ENCODE measurements at places on chromosomes 1 and 21.
A peak's percentile ranks its signal among the peaks of the same experiment; 100 is the strongest.

DNA sequence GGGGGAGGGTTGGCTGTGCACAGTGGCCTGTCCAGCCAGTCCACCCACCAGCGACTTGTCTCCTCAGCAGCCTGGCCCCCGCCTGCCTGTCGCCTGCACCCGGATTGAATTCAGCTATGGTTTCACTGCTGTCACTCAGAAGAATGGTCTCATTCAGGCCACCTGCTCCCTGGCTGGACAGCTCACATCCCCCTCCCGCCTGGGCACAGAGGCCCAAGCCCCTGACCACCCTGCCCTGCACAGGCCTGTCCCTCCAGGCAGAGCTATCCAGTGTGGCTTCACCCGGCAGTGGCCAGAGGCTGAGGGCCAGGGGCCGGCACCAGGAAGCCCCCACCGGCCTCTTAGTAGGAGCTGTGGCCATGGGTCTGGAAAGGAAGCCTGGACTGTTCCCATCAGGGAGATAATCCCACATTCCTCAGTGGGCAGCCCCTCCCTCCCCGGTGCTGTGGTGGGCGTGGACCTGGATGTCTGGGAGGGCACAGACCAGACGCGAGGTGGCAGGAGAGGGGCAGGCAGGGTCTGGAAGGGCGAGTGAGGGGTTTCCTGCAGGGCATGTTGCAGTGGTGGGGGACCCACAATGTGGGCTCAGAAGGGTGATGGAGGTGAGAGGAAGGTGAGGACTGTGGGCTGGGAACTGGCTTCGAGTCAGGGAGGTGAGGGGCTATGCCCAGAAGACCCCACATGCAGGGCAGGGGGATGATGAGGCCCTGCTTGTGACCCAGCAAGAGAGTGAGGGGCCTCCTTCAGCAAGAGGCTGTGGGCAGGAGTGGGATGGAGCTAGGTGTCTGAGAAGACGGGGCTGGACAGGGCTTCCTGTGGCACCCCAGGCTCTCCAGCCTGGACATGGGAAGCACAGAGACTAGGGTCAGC lies 30.4 kb downstream of the WNT9A start:
- DNase-seq, result no peak

DNA sequence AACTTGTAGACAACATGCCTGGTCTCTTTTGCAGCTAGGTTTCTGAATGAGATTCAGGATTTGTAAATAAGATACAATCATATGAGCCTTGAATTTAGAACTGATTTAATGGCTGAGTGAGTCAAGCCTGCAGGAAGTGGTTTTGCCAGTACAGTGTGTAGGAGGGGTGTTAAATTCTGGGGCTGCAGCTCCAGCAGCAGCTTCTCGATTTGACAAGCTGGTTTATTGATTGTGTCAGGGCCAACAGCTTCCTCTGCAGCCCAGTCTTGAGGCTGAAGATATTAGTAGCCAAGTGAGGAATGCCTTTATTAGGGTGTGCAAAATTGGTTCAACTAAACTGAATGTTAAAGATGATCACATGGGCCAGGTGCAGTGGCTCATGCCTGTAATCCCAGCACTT lies 11.5 kb upstream of the PLA2G5 start:
- peak; percentile 63 for DNase-seq

DNA sequence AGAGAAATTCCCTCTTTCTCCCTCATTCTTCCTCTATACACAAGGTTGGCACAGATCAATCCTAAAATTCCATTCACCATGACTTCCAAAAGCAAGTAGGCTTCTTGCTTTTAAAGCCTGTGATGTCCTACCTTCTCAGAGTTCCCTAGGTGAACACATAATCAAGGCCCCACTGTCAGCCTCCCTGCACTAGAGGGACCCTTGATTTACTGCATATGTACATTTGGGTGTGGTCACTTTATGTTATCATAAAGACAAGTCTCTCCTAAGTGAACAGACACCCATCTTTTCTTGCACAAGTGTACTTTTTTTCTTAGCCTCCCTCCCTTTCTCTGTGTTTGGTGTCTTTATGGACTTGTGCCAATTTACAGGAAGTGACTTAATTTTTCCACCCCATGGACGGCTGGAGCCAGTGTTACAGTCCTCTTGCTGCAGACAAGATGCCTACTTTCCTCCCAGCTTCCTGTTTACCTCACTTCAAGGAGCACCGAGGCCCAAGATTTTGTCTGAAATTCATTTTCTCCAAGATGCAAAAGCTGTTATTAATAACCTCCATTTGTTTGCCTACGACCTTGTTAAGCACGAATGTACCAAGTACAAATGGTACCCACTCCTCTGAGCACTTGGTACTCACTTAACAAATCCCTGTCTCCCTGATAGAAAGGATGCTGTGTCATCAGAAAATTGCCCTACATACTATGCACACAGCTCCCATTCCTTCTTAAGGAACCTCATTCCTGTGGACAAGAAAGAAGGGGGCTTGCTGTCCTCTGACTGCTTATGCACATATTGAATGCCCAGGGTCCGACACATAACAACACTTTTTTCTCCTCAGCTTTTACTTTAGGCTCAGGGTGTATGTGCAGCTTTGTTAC lies 82.8 kb upstream of the SLC44A3 start:
- DNase-seq, result no peak

DNA sequence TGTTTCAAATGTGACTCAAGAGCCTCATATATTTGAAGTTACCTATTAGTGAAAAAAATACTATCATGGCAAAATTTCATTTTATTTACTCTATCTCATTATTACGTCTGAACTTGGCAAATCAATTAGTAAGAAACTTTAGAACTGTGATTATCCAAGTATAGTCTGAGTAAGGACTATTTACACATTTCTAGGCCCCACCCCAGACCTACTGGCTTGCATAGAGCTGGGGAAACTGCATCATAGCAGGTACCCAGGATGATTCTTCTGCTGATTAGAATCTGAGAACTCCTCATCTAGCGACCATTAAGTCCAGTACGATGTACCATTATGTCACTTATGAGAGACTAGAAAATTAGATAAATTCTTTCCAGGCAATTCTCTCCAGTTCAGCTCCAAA lies 20.1 kb downstream of the MCOLN3 start:
- DNase-seq, result no peak

DNA sequence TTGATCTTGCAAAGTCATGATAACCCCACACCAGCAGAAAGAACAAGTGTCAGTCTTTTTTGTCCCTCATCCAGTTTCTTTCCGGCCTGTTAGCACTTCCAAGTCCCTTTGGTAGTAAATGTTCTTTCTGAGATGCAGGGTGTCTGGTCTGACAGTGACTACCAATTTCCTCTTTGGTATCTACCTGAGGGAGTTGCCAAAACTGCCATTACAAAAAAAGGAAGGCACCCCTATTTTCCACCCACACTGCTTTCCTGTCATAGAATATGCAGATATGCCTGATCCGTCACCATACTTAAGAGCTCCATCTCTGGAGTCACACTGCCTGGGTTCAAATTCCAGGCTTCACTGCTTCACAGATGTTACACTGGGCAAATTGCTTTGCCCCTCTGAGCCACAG lies 72.4 kb downstream of the ZNF281 start:
- no peak for DNase-seq

GRCh38 chr1:21291184-21291583 lies 921 bp upstream of the ECE1 start:
- no peak for DNase-seq

- no peak for DNase-seq
Observed at GRCh38 chr1:22582661-22583635, 19.7 kb downstream of the EPHA8 start.

- DNase-seq, result no peak
Observed at GRCh38 chr1:8363767-8364301, 45.9 kb downstream of the SLC45A1 start.

DNA sequence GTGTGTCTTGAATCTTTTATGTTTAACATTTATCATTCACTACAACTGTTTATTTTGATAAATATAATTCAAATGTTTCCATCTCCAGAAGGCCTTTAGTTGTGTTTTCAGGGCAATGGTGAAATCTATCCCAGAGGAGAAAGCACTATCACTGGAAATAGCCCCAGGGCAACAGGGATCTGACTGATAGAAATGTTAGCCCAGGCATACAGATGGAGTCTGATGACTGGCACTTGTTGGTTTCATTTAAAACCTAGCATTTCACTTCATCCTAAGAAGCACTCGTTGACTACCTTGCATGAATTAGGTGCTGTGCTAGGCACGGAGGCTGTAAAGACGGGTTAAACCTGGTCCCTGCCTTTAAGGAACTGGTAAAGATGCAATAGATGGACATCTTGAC lies 103.1 kb downstream of the C1orf21 start:
- DNase-seq, result no peak

- DNase-seq, result no peak
Observed at GRCh38 chr1:45187725-45188124, 18.7 kb downstream of the ZSWIM5 start.

GRCh38 chr1:162530988-162531319 lies 30.6 kb upstream of the UAP1 start:
- no peak for DNase-seq

DNA sequence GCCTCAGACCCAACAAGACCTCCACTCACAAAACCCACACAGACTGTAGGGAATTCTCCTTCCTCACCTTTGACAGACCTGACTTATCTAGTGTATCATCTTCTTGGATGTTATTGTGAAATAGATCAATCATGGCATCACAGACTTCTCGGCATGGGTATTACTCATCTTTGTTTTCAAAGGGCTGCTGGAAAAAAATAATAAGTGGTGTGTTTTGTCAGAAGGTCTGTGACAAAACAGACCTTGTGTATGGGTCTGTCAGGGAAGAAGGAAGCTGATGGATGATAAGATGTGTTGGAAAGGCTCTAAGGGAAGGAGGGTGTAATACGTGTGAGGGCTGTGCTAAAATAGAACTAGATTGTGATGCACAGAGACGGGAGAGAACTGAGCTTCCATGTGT lies 13.9 kb upstream of the S100A7 start:
- no peak for DNase-seq

DNA sequence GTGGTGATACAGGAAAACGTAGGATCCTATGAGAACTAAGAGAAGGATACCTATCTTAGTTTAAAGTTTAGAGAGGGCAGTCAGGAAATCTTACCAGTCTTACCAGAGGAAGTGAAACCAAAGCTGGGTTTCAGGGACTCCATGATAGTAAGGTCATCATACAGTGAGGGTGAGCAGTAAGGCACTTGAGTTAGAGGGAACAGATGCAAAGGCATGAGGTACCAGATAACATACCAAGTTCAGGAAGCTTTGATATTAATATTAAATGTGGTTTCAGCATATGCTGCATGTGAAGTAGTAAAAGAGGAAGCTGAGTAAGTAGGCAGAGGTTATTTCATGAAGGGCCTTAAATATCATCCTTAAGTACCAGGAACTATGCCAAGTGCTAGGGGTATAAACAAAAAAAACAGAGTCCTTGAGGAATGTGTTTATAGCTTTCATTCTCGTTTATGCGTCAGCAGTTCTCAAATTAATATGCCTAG lies 16.9 kb downstream of the ATG4C start:
- no peak for DNase-seq

DNA sequence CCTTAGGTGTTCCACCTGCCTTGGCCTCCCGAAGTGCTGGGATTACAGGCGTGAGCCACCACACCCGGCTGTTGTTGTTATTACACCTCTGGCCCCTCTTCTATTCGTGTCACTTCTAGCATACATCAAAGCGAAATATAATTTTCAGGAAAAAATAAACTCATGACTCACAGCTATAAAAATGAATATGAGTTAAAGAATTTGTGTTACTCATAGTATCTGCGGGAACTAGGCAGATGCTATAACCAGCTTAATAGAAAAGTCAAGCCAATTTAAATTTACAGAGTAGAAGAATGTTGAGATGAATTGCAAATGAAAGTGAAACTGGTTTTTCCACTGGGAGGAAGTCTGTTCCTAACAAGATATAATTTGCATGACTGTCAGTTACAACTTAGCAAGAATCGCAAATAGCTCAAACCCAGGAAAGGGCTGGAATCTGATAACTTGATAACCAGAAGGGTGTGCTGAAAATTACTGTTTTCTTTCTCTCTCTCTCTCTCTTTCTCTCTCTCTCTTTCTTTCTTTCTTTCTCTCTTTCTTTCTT lies 11.2 kb downstream of the OR2W3 start:
- peak; percentile 87 for DNase-seq

GRCh38 chr1:192762265-192762664 lies 46.6 kb upstream of the RGS2 start:
- DNase-seq, result no peak

GRCh38 chr1:90721210-90722194 lies 4.4 kb upstream of the BARHL2 start:
- DNase-seq, result peak; percentile 42

GRCh38 chr1:46526013-46526690 lies 25.3 kb downstream of the KNCN start:
- DNase-seq, result no peak

DNA sequence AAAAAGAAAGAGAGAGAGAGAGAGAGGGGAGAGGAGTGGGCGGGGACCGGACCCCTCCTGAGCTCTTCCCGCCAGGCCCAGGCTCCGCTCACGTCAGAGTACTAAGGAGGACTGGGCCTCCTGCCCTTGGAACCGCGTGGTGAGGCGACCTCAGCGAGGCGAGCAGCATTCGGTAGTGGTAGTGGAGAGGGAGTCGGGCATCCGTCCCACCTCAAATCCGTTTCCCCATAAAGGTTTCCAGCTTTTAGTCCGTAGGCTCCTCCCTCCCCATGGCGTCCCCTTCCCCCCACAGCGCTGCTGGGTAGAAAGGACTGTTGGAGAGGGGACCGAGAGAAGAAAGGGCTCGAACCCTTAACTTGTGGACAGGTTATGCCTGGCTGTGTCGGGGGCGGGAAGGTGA lies 124.4 kb upstream of the BARHL2 start:
- no peak for DNase-seq

DNA sequence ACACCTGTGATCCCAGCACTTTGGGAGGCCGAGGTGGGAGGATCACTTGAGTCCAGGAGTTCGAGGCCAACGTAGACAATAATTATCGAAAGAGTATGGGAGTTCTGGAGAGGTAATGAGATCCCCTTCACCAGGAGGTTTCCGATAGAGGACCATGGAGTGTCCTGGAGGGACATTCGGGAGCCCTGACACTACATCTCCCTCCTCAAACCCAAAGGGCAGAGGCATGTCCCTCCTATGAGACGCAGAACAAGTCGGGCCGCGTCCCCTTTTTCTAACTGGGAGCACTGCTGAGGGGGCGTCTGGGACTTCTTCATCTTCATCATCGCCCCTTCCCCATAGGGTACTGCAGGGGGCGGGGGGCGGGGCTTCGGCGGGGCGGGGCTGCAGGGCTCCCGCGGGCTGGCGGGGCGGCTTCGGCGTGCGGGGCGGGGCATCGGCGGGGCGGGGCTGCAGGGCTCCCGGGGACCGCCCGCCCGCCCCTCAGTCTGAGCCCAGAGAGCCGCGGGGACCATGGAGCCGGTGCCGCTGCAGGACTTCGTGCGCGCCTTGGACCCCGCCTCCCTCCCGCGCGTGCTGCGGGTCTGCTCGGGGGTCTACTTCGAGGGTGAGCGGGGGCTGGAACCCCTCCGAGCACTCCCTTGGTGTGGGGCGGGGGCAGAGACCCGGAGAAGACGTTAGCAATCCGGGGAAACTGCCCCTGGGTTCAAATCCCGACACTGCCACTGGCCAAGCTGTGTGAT lies at the start of gene THEMIS2:
THEMIS2 (plus strand) TSS at position 486 of the 743 bp plus-strand sequence; CDS start at position 514, 28 bp downstream.
- no peak for DNase-seq

DNA sequence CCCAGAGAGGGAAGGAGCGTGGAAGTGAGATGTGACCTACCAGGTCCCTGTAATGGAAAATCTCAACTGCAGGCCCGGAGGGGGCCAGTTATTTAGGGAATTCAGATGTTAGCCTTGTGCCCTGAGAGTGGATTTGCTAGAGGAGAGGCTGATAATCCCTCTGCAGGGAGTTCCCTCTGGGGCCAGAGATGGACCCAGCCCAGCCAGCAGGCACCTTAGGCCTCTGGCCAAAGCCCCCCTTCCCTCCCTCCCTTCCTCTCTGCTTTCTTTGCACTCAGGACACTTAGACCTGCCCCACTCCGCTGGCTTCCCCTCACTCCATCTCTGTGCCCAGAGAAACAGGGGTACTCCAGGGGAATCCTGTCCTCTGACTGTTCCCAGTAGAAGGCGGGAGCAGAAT lies 1.5 kb upstream of the ATP1A2 start:
- no peak for DNase-seq
